ENCODE measurements at places on chromosomes 13 and 19. TPM values are rescaled to one million over a fixed set of nuclear protein-coding genes. Genes with fewer than 3 reads are reported as not detected.

The FLT1 gene
- polyA plus RNA-seq = 20.9 TPM

The CYP2A6 gene
- 0.18 TPM for polyA plus RNA-seq

The PPM1N gene
- polyA plus RNA-seq = 0.95 TPM

The PDE4A gene
- 4.2 TPM for polyA plus RNA-seq

The SYNGR4 gene
- 0.34 TPM for polyA plus RNA-seq

The LRCH1 gene
- 19.6 TPM for polyA plus RNA-seq

The ZNF737 gene
- polyA plus RNA-seq = 15.1 TPM

DNA sequence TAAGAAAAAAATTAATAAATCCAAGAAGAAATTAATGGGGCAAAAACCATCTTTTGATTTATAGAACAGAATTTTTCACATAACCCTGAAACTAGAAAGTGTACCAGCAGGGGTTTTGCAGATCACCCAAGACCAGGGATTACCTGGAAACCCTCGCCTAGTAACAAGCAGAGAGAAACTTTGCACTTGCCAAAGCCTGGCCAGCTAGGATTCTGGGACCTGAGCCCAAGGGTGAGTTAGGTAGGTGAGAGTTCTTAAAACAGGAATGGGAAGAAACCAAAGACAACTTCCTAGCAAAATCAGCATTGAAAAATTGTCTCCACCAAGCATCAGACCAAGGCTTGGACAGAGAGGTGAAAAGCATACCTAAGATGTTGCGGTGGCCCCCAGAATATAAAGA, 247.0 kb upstream of the NBEA start:
- no peak for DNase-seq

GRCh38 chr19:17070912-17071311, 4.3 kb downstream of the HAUS8 start:
- no peak for DNase-seq

DNA sequence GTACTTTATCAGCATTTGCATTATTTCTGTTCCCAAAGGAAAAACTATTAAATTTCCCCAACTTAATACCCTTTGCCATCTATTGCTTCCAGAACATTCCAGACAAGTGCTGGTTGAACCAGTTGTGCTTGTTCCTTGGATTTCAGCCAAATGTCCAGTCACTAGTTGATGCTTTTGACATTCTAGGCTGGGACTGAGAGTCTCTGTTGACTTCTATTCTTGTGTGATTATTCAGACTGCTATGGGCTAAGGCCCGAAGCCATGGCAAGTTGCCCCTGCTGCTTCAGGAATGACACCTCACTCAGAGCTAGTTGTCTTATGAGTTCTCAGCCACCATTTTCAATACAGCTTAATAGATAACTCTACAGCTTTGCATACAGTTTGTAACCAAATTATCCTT, 458.1 kb upstream of the ARGLU1 start:
- DNase-seq = peak; percentile 81

GRCh38 chr13:40440990-40441820, 225.2 kb downstream of the FOXO1 start:
- peak; percentile 66 for DNase-seq

- peak; percentile 53 for DNase-seq
These were observed 5.8 kb downstream of the MLLT1 start for GRCh38 chr19:6273701-6274601.

DNA sequence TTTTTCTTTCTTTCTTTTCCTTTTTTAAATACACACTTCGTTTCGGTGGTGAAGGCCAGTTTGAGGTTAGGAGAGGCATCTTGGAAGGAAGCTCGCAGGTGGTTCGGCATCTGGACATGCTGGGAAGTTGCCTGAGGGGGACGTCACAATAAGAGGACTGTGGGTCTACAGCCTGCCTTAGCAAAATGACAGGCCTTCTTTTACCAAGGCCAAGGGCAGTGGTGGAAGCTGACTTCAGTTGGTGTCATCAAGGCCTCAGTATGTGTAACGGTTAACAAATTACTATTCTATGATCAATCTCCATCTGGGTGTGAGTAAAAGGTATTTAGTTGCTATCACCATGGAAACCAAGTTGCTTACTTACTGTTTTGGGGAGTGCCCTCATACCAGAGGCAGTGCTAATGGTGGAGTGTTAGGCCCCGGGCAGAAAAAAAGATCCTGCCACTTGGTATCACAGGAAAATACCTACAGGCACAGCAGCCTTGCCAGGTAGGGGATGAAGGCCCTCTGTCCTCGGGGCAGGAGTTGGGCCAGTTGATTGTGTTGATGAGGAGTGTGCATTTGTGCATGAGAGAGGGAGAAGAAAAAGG, 10.3 kb downstream of the ACTN4 start:
- DNase-seq = no peak

DNA sequence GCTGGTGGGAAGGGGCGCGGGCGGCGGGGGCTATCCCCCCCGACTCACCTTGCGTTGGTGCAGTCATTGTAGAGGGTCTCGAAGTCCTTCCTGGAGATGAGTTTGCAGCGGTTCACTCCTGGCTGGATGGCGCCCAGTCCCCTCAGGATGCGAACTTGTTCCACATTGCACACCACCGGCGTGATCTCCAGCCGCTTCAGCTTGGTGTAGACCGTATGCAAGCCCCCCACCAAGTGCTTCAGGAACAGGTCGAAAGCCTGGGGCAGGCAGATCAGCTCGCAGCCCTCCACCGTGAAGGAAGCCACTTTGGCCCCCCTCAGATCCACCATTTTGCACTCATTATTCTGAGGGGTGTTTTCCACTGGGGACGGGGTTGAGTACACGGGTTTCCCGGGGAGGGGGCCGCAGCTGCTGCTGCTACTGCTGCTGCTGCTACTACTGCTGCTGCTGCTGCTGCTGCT, 1.1 kb downstream of the DACH1 start:
- DNase-seq = no peak

DNA sequence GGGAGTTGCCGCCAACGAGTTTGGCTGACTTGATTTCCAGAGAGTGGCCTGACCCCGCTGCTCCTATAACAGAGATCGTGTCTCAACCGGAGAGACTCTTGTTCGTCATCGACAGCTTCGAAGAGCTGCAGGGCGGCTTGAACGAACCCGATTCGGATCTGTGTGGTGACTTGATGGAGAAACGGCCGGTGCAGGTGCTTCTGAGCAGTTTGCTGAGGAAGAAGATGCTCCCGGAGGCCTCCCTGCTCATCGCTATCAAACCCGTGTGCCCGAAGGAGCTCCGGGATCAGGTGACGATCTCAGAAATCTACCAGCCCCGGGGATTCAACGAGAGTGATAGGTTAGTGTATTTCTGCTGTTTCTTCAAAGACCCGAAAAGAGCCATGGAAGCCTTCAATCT, 21.6 kb downstream of the NLRP4 start:
- no peak for DNase-seq

DNA sequence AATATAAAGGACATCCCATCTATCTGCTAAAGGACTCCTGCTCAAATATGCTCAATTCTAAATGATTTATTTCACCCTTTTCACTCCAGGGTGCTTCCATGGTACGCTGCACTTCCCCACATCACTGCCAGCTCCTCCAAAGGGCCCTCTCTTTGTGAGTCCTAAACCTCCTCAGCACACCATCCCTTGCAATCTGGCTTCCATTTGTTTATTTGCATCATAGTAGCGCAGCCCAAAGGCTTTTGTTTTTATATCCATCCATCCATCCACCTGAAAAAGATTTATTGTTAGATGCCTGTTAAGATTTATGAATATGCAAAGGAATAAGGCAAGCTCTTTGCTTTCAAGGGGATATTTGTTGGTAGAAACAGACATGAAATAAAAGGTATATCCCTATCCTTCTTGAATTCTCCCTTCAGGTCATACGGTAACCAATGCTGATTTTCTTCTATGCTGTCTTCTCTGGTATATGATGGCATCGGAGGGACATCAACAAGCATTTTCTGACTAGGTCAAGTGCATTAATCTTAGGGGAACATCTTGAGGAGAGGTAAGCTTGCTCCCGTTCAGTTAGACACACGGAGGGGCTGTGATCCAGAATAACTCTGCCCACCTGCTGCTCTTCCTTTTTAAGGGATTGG, 397.6 kb downstream of the LIG4 start:
- DNase-seq = no peak

- DNase-seq = no peak
These were observed 9.6 kb downstream of the BCAM start for GRCh38 chr19:44818466-44819031.

DNA sequence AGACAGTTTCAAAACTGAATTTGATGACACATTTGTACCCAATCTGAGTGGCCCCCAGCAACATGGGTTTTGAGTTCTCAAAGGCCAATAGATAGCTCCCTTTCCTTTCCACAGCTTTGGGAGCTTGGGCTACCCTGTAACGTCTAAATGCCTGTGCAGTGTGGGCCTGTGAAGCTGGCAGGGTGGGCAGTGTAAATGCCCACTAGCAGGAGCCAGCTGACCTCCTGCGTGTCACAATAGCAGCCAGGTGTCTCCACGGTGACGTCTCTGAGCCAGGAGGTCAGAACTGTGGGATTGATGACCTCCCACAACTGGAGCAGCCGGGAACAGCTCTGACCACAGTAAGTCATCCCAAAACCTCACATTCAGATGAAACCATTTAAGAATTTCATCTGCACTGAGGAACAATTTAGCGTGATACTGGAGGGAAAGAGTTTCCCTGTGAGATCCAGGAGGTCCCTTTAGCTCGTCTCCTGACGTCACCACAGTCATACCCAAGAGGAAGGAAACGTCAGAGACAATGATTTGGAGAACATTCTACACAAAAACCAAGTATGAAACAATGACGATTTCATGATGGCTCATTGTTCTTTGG, at the start of gene IPO5:
Gene IPO5, plus strand, starts transcription at position 300 of the 595 bp plus-strand sequence. CDS start 23,022 bp downstream, outside the sequence.
- DNase-seq = no peak

DNA sequence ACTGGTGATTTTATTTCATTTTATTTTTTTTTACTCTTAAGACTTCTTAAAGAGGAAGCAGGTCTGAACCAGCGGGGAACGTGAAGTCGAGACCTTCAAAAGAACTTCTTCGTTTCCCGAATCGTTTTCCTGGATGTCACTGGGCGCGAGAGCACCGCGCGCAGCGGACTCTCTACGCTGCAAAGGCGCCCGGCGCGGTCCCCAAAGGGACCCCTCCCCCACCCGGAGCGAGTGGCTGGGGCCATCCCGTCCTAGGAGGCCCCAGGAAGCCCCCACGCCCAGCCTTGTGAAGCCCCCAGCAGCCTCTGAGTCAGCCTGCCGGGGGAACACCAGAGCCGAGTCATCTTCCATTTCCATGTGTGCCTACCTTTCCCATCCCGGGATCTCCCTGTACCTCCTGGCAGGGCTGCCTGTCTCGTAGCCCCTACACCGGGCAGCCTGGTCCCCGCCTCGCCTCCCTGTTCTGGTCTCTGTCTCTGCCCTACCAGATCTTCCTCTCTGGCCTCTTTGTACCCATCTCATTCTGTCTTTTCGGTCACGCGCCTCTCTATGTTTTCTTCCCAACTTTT, 608 bp downstream of the CD70 start:
- no peak for DNase-seq

DNA sequence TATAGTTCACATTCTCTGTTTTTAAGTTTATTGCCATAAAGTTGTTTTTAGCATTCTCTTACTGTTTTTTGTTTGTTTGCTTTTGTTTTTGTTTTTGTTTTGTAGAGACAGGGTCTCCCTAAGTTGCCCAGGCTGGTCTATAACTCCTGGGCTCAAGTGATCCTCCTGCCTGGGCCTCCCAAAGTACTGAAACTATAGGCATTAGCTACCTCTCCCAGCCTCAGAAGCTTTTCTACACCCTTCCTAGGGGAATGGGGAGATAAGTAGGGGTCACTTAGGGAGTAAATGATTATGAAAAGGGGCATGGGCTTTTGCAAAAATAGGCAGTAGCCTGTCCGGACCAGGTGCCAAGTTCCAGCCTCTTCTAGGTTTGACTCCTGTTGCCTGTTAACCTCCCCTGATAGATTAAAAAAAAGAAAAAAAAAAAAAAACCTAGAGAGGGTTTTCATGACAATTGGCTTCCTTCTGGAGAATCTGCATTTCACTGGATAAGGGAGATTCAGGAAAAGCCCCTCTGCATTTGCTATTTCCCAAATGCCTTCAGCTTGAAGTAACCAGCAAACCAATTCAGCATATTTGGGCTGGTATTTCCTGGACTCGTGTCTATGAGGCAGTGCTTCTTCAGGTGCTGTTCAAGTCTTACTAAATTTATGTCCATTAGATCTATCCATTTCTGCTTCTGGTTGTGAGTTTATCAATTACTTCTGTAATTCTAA, 216.8 kb downstream of the TM9SF2 start:
- no peak for DNase-seq

GRCh38 chr13:92175330-92175729, 776.9 kb downstream of the GPC5 start:
- DNase-seq = peak; percentile 59

- no peak for DNase-seq
These were observed 110.4 kb downstream of the ZNF557 start for GRCh38 chr19:7179917-7180306.

DNA sequence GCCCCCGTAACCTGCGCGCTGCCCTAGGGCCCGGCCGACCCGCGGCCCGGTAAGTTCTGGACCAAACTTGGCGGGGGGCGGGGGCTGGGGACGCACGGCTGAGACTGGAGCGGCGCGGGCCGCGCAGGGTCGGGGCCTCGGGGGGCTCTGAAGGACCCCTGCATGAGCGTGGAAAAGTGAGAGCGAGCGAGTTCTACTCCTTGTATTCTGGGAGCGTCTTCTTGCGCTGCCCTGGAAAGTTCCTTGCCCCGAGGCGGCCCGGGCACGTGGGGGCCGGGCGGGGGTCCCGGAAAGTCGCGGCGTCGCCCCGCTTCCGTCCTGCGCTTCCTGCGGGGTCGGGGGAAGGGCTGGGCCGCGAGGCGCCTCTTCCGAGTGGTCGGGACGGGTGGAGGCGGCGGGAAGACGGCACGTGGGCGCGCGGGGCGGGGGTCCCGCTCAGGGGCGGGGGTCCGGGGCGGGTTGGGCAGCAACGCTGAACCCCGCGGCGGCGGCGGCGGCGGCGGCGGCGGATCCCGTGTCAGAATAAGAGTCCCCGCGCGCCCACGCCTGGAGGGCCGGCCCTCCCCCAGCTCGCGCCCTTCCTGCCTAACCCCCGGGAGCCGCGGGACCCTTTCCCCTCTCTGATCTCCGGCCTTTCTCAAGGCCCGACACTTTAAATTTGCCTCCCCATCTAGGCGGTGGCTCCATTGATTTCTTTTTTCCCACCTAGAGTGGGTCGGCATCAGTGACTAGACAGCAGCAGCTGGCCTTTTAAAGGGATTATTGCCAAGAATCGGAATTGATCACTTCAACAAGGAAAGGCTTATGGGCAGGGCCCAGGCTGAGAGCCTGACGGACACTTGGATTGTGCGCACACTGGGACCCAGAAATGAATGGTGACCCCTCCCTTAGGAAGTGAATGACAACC, 749 bp downstream of the GATAD2A start:
- peak; percentile 68 for DNase-seq

All from muscle of back (tissue), 13 donors.